ENCODE measurements at places on chromosomes 4 and X. TPM values are rescaled to one million over a fixed set of nuclear protein-coding genes. Genes with fewer than 3 reads are reported as not detected.

GRCh38 chr4:55575513-55575912 lies 16.5 kb downstream of the PDCL2 start:
- DNase-seq = no peak
- peaks cover 10% of the 10 kb centered on the region for H3K36me3 ChIP-seq
- no peak overlapping the region for H3K27ac ChIP-seq
- no peaks in the 10 kb centered on the region for H3K27me3 ChIP-seq

GRCh38 chr4:136551753-136552152 lies 980.5 kb downstream of the PCDH18 start:
- H3K4me3 ChIP-seq = no peak overlapping the region
- DNase-seq = no peak
- H3K27me3 ChIP-seq = no peaks in the 10 kb centered on the region
- H3K27ac ChIP-seq = no peak overlapping the region
- H3K36me3 ChIP-seq = no peaks in the 10 kb centered on the region

GRCh38 chr4:101244349-101244748 lies 103.0 kb downstream of the PPP3CA start:
- H3K27ac ChIP-seq = no peak overlapping the region
- H3K36me3 ChIP-seq = no peaks in the 10 kb centered on the region
- no peaks in the 10 kb centered on the region for H3K27me3 ChIP-seq
- DNase-seq = no peak
- H3K4me1 ChIP-seq = no peaks in the 10 kb centered on the region

- H3K4me3 ChIP-seq = no peak overlapping the region
- peak overlapping the region; percentile 65 for H3K27ac ChIP-seq
- peaks cover 24% of the 10 kb centered on the region for H3K36me3 ChIP-seq
Observed at GRCh38 chr4:102639598-102639997, 121.2 kb downstream of the MANBA start.

GRCh38 chr4:140081641-140082390 lies 72.2 kb downstream of the MAML3 start:
- no peak for DNase-seq
- H3K4me1 ChIP-seq = peaks cover 76% of the 10 kb centered on the region
- peak overlapping the region; percentile 93 for H3K27ac ChIP-seq
- peaks cover 3% of the 10 kb centered on the region for H3K36me3 ChIP-seq
- no peaks in the 10 kb centered on the region for H3K27me3 ChIP-seq
- H3K4me3 ChIP-seq = peak overlapping the region; percentile 29

DNA sequence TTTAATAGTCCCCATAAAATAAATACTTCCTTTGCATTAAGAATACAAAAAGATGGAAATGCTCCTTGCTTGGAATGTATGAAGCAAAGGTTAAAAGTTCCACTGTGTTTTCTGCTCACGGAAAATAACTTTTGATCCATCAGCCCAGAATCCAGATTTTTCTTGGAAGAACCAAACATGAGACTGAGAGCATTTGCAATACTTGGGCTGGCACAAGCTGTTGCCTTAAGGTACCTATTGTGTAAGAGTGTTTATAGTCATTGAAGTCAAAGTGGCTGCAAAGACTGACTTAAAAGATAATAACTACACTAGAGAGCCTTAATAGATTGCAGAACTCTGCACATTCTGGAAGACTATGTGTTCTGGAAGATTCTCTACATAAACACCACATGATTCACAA lies 281.4 kb downstream of the RAB28 start:
- H3K36me3 ChIP-seq = no peaks in the 10 kb centered on the region
- no peaks in the 10 kb centered on the region for H3K4me1 ChIP-seq
- no peak overlapping the region for H3K27ac ChIP-seq
- no peak overlapping the region for H3K4me3 ChIP-seq
- no peaks in the 10 kb centered on the region for H3K27me3 ChIP-seq
- no peak for DNase-seq

- DNase-seq = no peak
- no peaks in the 10 kb centered on the region for H3K4me1 ChIP-seq
- peaks cover 42% of the 10 kb centered on the region for H3K27me3 ChIP-seq
- no peak overlapping the region for H3K27ac ChIP-seq
- H3K4me3 ChIP-seq = no peak overlapping the region
Observed at GRCh38 chrX:120021927-120022326, 55.6 kb downstream of the RHOXF2B start.

DNA sequence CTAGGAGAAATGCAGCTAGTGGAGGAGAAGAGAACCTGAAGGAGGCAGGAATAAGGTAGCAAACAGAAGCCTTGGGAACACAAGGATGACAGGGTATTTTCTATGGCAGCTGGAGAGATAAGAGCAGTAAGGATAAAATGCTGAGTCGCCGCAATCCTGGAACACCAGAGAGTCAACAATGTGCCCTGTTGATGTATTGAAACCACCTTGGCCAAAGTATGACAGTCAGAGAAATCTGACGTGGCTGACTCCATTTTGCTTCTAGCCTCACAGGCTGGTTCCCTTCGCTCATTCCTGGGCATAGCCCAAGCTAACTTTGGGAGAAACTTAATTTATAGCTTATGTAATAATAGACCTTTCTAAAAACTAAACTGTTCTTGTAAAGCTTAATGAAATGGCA lies 56.6 kb upstream of the C4orf54 start:
- no peak for DNase-seq
- H3K4me1 ChIP-seq = no peaks in the 10 kb centered on the region
- H3K36me3 ChIP-seq = no peaks in the 10 kb centered on the region
- H3K27ac ChIP-seq = no peak overlapping the region
- H3K4me3 ChIP-seq = no peak overlapping the region

Gene ARR3
- total RNA-seq = not detected

Gene TMEM31
- 2.0 TPM for total RNA-seq

Gene TCEAL1
- total RNA-seq = 12.2 TPM

Gene HTN3
- total RNA-seq = not detected

Gene CDX4
- total RNA-seq = not detected

Gene BCAP31
- total RNA-seq = 118 TPM

Data from neural crest cell (in vitro differentiated cells).